ENCODE measurements at places on chromosomes 5 and 9.

- DNase-seq: no peak
These were observed 63.1 kb upstream of the NREP start for GRCh38 chr5:111820072-111820471.

- no peak for DNase-seq
These were observed 17.6 kb downstream of the DMRT3 start for GRCh38 chr9:994005-994404.

- no peak for DNase-seq
These were observed 236.0 kb upstream of the IRX1 start for GRCh38 chr5:3359642-3360041.

DNA sequence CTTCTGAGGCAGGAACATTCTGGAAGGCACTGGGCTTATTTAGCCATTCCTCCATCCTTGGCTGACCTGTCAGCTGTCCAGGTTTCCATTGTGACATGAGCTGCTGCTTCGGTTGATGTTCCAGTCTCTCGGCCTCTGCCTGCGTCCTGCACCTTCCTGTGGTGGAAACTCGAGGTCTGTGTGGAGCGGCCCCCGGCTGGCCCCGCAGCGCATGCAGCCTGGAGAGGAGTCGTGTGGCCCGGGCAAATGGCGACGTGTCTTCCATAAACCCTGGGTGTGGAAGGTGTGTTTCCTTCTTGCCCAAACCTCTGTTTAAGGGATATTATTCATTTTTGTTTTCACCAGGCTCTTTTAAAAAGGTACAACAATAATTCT is 36.5 kb upstream of the SLC9A3 start:
- no peak for DNase-seq

- no peak for DNase-seq
These were observed 118.2 kb upstream of the TXNDC8 start for GRCh38 chr9:110455860-110456259.

GRCh38 chr5:127680595-127680994 is 22.6 kb upstream of the CCDC192 start:
- DNase-seq: no peak

- no peak for DNase-seq
These were observed 616.5 kb downstream of the PTPRD start for GRCh38 chr9:9996259-9996658.

- no peak for DNase-seq
These were observed 144.4 kb upstream of the PHYKPL start for GRCh38 chr5:178376921-178377582.

- DNase-seq: no peak
These were observed 249.2 kb upstream of the KLF4 start for GRCh38 chr9:107738789-107739188.

- DNase-seq: no peak
These were observed 84.3 kb downstream of the MED27 start for GRCh38 chr9:131995382-131995781.

- DNase-seq: no peak
These were observed 378.3 kb downstream of the KIAA0825 start for GRCh38 chr5:94240134-94240533.

DNA sequence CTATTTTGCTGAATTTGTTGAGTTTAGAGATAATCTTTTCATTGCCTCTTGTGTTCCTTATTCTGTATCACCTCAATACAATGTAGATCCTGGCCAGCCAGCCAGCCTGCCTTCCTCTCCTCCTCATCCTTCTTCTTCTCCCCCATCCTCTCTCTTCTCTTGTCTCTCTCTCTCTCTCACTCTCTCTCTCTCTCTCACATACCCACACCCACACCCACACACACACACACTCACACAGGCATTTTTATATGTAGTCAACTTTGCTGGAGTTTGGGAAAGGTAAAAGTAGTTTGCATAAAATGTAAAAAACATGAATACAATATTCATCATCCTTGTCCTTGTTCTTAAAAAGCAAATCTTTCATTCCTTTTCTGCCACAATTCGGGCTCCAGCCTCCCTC is 60.5 kb downstream of the ZFAND5 start:
- no peak for DNase-seq

GRCh38 chr9:35599763-35600604 is 5.1 kb upstream of the TESK1 start:
- DNase-seq: no peak

All from activated T-cell treated with anti-CD3 and anti-CD28 coated beads for 48 hours (primary cell).